ENCODE measurements at places on chromosomes 11 and 22.

- DNase-seq, result no peak
These were observed 24.0 kb upstream of the MYH9 start for GRCh38 chr22:36411589-36412258.

DNA sequence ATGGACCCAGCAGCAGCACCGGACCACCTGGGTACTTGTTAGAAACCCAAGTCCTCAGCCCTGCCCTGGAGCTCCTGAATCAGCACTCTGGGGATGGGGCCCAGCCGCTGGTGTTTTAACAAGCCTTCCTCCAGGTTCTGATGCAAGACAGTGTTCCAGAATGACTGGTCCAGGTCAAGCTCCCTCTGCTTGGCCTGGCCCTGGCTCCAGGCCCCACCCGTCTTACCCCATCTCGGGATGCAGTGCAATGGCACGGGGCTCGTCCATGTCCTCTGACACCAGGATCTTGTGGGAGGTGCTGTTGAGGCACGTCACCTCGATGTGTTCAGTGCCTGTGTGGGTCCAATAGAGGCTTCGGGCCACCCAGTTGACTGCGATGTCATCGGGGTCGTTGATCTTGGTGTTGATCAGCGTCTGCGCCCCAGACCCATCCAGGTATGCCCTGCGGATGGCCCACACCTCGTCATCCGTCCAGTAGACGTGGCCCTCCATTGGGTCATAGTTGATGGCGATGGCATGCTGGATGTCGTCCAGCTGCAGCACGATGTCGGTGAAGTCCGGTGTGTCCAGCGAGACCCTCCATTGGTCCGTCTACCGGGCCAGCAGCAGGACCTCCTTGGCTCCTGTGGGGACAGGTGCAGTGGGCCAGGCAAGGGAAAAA, 140.3 kb downstream of the CRYBB2 start:
- DNase-seq, result no peak

GRCh38 chr11:33376331-33377310, 119.4 kb downstream of the HIPK3 start:
- no peak for DNase-seq

GRCh38 chr11:21403069-21403468, 733.7 kb downstream of the NELL1 start:
- no peak for DNase-seq

- DNase-seq, result no peak
These were observed 2.3 kb downstream of the PTPRCAP start for GRCh38 chr11:67435031-67435726.

GRCh38 chr11:108632041-108632704, 32.7 kb upstream of the DDX10 start:
- DNase-seq, result no peak

DNA sequence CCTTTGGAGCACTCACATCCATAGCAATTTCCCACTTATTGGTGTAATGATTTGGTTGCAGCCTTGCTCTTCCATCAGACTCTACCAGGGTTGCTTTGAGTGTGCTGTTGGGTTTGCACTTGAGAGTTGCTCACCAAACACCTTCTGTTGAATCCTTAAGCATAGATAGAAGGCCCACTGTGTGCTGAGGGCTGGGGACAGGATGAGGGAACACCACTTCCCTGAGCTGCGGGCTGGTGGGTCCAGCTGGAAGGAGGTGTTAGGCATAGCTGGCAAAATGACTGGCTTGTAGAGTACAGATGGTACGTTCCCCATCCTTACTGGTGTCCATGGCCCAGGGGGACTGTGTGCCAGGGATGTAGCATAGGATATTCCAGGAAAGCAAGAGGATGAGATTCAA, 3.9 kb downstream of the PRDM11 start:
- DNase-seq, result no peak

DNA sequence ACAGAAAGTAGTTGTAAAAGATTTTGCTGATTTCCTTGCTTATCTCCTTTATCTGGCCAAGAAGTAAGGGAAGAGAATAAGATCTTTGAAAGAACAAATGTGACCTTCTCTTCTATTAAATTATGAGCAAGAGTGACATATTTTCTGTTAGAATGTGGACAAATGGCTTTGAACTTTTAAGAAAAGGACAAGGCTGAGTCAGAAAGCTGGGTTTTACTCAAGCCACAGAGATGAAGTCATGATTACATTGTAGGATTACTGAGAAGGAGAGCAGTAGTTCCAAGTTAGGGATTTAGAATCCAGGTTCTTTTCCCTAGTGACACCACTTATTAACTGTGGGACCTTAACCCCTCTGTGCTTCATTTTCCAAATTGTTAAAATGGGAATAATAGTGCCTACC, 13.5 kb downstream of the CCDC90B start:
- DNase-seq, result no peak

GRCh38 chr11:92236856-92237255, 12.2 kb downstream of the FAT3 start:
- no peak for DNase-seq

- no peak for DNase-seq
These were observed 6.4 kb downstream of the RAC2 start for GRCh38 chr22:37237371-37238268.

- no peak for DNase-seq
These were observed 37.2 kb downstream of the FAM83F start for GRCh38 chr22:40031766-40032470.

GRCh38 chr11:46198245-46199240, 77.3 kb upstream of the PHF21A start:
- DNase-seq, result no peak

GRCh38 chr11:19679952-19680828, 32.4 kb upstream of the NAV2 start:
- no peak for DNase-seq

GRCh38 chr11:119676461-119677020, 52.5 kb downstream of the NECTIN1 start:
- no peak for DNase-seq

- no peak for DNase-seq
These were observed 775 bp downstream of the FAM181B start for GRCh38 chr11:82732734-82733443.

GRCh38 chr11:20457934-20458680, 70.6 kb downstream of the PRMT3 start:
- DNase-seq, result no peak

GRCh38 chr11:61384271-61385242, 7.8 kb upstream of the TMEM216 start:
- DNase-seq, result no peak

- DNase-seq, result peak; percentile 29
These were observed 753 bp upstream of the PPARA start for GRCh38 chr22:46149512-46150033.

- DNase-seq, result no peak
These were observed 11.9 kb downstream of the KLHL35 start for GRCh38 chr11:75421035-75421602.

GRCh38 chr11:15819679-15820286, 536.6 kb downstream of the SOX6 start:
- DNase-seq, result no peak

- no peak for DNase-seq
These were observed 2.0 kb upstream of the KRTAP5-10 start for GRCh38 chr11:71563406-71563805.

GRCh38 chr11:45846174-45846675, 1.1 kb upstream of the CRY2 start:
- DNase-seq, result no peak

GRCh38 chr11:82465481-82465880, 268.2 kb downstream of the FAM181B start:
- DNase-seq, result no peak

DNA sequence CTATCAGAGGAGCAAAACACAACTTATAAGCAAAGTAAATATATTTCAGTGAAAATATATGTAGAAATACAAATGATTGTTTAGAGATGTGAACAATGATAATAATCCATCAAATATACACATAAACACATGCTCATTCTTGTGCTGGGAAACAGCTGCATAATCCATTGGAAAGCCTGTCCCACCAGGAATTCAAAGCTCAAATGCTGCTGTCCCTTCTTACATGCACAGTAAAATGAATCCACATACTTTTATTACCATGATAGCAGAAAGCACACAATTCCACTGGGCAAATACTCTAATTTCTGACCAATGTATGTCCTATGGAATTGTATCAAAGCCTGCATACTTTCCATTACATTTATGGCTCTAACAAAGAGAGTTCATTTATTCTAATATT, 44.5 kb downstream of the SOX6 start:
- no peak for DNase-seq

GRCh38 chr22:21102659-21103267, 57.0 kb downstream of the LRRC74B start:
- DNase-seq, result peak; percentile 70

- DNase-seq, result no peak
These were observed 22.9 kb downstream of the GUCD1 start for GRCh38 chr22:24532075-24532474.

- no peak for DNase-seq
These were observed 48.5 kb downstream of the MS4A13 start for GRCh38 chr11:60563553-60564235.

GRCh38 chr11:58498464-58498863, 9.4 kb downstream of the OR5B21 start:
- DNase-seq, result peak; percentile 22

GRCh38 chr11:86978247-86978646, 23.1 kb upstream of the FZD4 start:
- no peak for DNase-seq

- DNase-seq, result no peak
These were observed 23.8 kb upstream of the C11orf96 start for GRCh38 chr11:43918662-43919061.

- no peak for DNase-seq
These were observed 19.1 kb downstream of the TNRC6B start for GRCh38 chr22:40196628-40197360.

DNA sequence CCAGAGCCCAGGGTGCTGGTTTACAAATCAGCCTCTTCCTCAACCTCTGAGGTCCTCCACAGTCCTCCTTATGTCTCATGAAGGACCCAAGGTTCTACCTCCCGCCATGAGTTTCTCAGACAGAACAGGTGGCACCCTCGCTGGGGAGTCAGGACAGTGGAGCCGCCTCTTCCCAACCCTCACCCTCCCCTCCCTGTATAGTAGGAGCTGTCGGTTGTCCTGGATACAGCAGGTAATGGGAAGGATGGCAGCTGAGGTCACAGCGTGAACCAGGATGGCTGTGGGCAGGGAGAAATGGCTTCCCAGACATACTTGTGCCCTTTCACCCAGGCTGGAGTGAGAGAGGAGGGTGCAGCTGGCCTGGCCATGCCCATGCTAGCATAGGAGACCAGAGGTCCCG, 134.6 kb downstream of the CHST1 start:
- no peak for DNase-seq

DNA sequence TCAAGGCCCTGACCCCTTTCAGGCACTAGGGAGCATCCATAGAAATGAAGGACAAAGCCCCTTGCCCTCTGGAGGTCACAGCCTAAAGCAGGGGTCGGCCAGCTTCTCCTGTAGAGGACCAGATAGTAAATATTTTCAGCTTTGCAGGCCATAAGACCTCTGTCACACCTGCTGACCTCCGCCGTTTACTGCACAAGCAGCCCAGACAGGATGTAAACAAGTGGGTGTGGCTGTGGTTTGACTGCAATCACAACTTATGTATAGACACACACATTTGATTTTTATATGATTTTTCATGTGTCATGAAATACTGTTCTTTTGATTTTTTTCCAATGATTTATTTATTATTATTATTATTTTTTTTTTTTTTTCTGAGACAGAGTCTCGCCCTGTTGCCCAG, 34.3 kb downstream of the KIAA1671 start:
- DNase-seq, result peak; percentile 15

All from activated gamma-delta T cell treated with Interleukin-2 at 50 U/mL for 16 hours (primary cell).